ENCODE measurements at places on chromosomes 12 and 14.

- peak; percentile 22 for DNase-seq
Measured at GRCh38 chr12:45415393-45415817, 199.5 kb downstream of the ANO6 start.

DNA sequence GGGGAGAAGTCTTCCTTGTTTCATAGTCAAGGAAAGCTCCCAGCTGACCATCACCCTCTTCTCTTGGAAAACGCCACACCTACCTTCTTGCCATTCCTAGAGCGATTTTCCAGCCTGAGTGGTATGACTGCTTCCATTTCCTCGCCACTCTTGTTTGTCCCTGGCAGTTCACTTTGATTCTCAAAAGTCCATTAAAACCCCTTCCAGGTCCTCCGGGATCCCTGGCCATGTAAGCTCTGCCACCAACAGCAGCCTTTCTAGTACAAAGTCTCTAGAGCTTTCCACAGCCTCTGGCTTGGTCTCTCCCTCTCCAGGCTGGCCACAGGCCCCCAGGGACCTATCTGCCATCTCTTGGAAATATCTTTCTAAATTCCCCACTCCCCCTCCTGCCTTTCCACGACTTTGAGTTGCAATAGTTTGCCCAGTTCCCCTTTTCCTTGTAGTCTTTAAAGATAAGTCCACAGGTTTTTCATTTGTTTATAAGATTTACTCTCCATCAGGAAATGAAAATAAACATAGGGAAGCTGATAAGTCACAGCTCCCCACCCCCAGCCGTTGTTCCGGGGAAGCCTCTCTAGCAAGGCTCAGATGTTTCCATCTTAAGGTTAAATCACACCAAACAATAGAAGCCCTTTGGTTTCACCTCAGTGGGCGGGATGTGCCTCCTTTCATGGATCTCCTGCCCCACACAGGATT lies 42.9 kb upstream of the SINHCAF start:
- no peak for DNase-seq

DNA sequence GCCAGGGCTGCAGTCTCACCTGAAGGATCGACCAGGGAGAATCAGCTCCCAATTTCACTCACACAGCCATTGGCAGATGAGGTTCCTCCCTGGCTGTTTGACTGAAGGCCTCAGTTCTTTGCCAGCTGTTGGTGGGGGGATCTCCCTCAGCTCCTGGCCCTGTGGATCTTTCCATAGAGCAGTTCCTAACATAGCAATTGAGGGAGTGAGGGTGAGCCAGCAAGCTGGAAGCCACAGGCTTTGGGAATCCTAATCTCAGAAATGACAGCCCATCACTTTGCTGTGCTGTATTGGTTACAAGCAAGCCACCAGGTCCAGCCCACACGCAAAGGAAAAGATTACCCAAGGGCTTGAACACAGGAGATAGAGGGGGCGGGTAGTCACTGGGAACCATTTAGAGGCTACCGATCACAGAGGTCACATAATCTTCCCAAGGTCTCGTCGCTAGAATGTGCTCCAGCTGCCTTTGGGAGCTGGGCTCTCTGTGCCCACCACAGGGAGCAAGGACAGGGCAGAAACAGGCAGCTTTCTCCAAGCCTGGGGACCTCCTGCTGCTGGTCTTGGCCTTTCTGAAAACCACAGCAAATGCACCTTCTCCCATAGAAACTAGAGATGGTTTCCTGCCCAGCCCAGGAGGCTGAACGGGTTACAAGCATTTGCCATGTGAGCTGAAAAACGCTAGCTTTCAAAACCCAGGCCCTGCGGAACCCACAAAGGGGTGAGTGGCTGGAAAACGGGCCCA lies 4.6 kb upstream of the OTUB2 start:
- DNase-seq, result peak; percentile 32

GRCh38 chr12:129127211-129127610 lies 273.9 kb downstream of the GLT1D1 start:
- no peak for DNase-seq

- no peak for DNase-seq
Measured at GRCh38 chr14:94396628-94397225, 8.3 kb upstream of the SERPINA1 start.

GRCh38 chr12:10361622-10362021 lies 28.2 kb downstream of the KLRK1 start:
- no peak for DNase-seq

- DNase-seq, result no peak
Measured at GRCh38 chr12:10179776-10180181, 947 bp downstream of the TMEM52B start.

DNA sequence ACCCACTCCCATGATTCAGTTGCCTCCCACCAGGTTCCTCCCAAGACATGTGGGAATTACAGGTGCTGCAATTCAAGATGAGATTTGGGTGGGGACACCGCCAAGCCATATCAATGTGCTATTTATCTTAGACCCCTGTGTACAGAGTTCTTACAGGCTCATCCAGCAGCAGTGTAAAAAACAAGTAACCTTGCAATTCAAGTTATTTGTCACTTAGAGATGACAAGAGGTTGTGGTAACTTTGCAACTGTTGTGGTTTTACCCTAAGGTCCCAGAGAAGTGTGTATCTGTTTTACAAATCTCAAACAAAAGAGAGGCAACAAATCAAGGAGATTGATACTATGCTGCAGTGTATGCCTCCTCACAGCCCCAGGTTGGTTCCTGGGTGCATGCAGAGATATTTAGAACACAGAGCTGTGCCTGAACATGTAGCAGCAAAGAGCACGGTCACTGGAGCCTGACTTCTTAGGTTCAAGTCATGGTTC lies 11.5 kb upstream of the HELB start:
- DNase-seq, result no peak

DNA sequence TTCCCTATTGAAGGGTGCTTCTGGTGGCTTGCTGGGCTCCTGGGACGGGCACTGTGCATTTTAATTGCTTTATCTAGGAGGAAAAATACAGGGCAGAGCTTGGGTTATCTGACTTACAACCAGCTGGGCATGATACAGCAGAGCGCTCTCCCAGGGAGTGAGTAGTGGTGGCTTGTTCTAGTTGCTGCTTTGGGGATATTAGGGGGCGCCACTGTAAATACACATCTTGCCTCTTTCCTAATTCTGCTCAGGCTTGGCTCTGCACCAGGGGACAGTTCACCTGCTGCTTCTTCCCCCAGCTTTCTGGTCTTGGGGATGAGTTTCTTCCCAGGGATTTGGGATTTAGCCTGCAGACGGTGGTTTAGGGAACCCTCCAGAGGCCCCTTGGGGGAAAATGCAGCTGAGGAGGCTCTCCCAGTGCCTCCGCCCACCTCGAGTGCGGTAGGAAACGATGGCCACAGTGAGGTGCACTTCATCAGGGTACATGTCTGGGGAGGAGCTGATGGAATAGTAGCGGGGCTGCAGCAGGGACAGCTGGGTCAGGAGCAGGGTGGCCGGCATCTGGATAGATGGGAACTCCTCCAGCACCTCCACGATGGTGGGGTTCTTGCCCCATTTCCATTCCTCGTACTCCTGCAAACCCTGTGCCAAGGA lies 36.9 kb upstream of the FBXO21 start:
- DNase-seq, result no peak

DNA sequence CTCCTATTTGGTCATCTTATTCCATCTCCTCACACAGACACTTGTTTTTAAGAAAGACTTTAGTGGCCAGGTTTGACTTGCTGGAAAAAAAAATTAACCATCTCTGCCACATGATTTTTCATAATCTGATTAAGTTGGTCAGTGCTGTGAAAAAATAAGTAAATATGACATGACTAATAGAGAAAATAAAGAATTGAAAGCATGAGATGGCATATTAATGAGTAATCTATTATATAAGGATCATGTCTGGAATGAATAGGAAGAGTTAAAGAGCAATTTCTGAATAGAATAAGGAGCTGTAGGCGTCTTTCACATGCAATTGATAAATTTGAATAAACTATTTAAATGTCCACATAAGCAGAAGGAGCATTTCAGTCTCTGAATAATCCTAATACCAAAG lies 12.2 kb upstream of the SLCO1B1 start:
- DNase-seq, result no peak

- DNase-seq, result no peak
Measured at GRCh38 chr12:15318841-15319240, 3.5 kb upstream of the PTPRO start.

DNA sequence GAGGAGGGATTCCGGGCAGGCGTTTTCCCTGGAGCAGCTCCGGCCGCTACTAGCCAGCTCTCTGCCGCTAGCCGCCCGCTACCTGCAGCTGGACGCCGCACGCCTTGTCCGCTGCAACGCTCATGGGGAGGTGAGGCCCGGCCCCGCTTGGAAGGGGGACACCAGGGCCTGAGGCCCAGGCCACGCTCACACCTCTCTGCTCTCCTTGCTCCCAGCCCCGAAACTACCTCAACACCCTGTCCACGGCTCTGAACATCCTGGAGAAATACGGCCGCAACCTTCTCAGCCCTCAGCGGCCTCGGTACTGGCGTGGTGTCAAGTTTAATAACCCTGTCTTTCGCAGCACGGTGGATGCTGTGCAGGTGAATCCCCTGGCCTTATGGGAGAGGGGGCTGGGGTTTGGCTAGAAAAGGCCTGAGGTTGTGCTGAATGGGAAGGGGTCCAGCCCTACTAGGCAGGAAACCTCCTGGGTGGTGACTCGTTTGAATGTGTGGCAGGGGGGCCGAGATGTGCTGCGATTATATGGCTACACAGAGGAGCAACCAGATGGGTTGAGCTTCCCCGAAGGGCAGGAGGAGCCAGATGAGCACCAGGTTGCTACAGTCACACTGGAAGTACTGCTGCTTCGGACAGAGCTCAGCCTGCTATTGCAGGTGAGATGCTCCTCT lies 597 bp downstream of the RNF31 start:
- no peak for DNase-seq

GRCh38 chr12:38892087-38892786 lies 13.2 kb downstream of the CPNE8 start:
- DNase-seq, result no peak

DNA sequence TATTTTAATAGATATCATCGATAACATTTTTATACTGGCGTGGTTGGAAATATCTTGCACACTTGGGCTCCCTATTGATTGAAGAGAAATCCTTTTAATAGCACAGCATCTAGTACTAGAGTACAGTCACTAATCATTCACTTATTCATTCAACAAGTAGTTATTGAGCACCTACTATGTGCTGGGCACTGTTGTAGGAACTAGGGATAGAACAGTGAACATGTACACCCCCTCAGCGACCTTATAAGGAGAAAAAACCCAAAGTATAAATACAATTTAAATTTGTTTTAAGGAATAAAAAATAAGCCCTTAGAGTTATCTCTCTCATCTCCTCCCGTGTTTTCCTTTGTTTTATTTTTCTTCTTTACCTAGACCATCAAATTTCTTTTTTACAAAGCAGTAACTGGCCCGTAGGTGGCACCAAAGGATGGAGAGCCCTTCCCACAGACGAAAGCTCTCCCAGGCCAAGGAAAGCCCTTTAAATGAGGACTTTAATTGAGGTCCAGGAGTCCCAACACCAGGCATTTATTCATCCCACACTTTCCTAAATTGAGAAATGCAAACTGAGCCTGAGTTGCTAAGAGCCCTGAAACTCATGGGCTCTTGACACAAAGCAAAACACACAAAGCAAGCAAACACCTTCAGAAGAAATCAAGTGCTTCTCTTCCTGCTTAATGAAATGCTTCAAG lies 29.0 kb downstream of the PEBP1 start:
- no peak for DNase-seq

DNA sequence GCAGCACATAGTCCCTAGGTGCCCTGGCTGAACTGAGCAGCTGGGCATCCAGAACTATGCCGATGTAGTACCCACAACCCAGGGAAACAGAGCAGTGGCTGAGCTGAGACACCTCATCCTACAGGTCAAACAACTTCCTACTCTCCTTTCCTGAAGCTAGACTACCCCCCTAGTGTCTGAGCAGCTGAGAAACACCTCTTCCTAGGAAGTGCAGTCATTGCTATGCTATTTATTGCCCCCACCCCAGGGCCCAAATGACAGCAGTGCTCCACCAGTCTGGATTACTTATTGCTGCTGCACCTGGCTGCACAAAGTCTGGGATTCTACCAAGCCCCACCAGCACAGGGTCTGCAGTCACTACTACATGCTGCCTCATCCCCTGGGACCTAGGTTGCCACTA lies 16.7 kb upstream of the GARIN2 start:
- no peak for DNase-seq

GRCh38 chr14:21019366-21019765 lies 5.5 kb downstream of the NDRG2 start:
- DNase-seq, result no peak

GRCh38 chr12:104557488-104558195 lies 100.9 kb downstream of the CHST11 start:
- no peak for DNase-seq

GRCh38 chr12:123723765-123724164 lies 11.6 kb downstream of the ATP6V0A2 start:
- DNase-seq, result no peak

DNA sequence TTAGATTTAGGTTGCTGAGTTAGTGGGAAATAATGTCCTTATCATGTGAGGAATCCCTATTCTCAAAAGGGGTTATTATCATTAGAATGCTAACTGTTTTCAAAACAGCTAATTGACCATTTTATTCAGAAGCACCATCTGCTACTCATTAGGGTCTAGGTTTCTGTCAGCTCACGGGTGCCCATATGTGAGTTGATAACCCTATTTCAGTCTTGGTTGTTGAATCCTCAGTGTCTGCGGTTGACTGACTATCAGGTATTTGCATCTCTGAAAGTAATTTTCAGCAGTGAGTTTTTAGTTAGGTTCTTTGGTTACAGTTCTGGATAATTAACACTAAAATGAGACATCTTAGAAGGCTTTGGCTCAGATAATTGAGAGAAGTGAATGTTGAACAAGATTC lies 1404.0 kb downstream of the AACS start:
- no peak for DNase-seq

DNA sequence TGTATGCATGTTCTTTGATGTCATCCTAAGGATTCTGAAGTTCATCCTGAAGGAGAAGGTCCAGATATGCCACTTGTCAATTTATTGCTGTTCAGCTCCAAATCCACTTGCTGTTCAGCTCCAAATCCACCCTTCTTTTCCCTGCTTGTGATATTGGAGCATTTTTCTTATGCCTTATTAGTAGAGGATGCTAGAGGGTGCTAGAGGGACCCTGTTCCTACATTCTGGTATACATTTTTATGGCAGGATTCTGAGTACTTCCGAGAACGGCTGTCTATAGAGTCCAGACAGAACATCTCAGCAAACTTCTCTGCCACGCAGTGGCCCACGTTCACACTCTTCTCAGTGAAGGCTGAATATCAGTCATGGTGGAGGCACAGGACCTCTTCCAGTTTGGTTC lies 406.7 kb downstream of the NOVA1 start:
- no peak for DNase-seq

All from stimulated activated CD4-positive, alpha-beta T cell treated with anti-CD3 and anti-CD28 coated beads, Interleukin-15, amount 100 ng/mL, for 48 hours (primary cell).